ENCODE measurements at places on chromosomes 3 and 15.
A peak's percentile ranks its signal among the peaks of the same experiment; 100 is the strongest.

GRCh38 chr15:63332367-63333124, 49.1 kb downstream of the CA12 start:
- DNase-seq: no peak

GRCh38 chr3:96994988-96995387, 180.6 kb downstream of the EPHA6 start:
- DNase-seq: no peak

DNA sequence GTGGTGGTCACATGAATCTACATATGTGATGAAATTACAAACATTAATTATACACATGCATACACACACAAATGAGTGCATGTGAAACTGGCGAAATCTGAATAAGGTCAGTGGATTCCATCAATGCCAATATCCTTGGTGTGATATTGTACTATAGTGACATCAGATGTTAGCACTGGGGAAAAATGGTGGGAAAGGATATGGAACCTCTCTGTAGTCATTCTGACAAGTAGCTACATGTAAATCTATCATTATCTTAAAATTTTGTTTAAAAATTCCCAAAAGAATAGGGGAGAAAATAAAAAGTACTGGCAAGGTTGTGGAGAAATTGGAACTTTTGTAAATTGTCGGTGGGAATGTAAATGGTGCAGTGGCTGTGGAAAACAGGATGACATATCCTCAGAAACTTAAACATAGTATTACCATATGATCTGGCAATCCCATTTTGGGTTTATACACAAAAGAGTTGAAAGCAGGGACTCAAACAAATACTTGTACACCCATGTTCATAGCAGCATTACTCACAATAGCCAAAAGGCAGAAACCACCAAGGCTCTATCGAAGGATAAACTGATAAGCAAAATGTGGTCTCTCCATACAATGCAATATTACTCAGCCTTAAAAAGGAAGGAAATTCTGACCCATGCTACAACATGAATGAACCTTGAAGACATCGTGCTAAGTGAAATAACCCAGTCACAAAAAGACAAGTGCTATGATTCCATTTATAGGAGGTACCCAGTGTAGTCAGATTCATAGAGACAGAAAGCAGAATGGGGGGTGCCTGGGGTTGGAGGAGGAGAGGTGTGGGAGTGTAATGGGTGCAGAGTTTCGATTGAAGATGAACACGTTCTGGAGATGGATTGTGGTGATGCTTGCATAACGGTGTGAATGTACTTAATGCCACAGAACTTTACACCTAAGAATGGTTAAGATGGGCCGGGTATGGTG, 25.3 kb upstream of the HRH1 start:
- DNase-seq: no peak

- DNase-seq: no peak
These were observed 52.2 kb upstream of the SEC22A start for GRCh38 chr3:123149525-123149924.

- DNase-seq: no peak
These were observed 120.8 kb downstream of the SLCO3A1 start for GRCh38 chr15:91974321-91974720.

DNA sequence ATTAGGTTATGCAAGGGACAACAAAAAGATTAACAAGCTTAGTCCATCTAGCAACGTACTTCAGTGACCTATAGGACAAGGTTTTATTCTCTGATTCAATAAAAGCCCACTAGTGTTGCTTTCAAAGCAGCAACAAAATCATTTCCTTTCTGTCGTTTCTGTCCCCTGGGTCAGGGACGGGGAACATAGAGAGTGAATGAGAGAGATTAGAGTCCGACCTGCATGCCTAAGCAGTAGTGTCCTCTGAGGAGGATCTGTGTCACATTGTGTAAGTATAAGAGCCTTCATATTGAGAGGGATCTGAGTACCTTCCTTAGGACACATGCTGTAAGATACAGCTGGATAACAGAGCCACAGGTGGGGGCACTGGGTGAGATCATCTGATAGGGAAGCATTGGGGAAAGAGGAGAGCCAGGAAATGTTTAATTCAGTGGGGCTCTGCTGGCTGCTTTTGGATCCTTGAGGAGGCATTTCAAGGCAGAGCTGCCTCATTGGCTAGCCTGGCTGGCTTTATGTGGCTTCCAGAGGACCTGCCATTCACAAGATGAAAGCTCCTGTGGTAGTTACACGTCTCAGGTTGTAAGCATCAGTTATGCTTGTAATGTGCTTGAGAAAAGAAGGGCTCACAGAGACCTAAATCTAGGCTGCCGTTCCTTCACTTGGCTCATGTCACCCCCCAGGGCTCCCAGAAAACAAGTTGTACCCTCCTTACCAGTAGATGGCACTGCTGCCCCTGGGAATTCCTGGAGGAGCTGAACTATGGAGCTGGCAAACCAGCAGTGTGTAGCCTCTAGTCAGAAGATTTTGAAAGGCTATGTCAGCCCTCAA, 2.7 kb downstream of the TMEM108 start:
- peak; percentile 10 for DNase-seq

DNA sequence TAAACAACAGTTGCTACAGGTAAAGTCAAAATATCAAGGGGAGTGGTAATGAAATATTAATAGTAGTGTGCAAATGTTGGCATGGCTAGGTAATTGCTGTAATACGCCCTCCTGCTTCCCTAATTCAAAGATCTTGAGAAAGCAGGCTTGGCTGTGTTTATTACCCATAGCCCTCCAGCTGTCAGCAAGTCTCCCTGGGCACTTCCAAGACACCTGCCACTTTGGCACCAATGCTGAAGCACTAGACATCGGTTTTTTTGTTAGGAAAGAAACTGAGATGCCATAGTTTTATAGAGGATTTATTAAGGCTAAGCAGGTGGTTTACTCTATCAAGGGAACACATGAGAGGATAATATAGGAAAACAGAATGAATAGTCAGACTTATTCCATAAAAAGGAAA, 64.4 kb downstream of the P2RY1 start:
- DNase-seq: no peak

DNA sequence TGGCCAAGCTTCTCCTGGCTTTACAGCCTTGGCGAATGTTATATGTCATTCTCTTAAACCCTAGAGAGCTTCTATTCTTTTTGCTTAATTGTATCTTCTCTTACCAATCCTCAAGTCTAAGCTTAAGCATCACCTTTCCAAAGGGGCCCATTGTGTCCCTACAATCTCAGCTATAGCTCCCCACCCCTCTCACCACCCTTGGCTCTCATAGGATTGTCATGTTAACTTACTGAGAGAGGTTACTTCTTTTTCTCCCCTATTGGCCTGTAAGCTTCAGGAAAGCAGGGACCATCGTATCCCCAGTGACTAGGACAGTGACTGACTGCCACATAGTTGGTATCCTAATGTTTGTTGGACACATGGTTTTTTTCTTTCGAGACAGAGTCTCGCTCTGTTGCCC, 43.3 kb upstream of the LMOD3 start:
- no peak for DNase-seq

GRCh38 chr3:149806171-149806778, 6.7 kb upstream of the RNF13 start:
- DNase-seq: no peak

GRCh38 chr3:69235882-69236281, 113.5 kb upstream of the LMOD3 start:
- no peak for DNase-seq

DNA sequence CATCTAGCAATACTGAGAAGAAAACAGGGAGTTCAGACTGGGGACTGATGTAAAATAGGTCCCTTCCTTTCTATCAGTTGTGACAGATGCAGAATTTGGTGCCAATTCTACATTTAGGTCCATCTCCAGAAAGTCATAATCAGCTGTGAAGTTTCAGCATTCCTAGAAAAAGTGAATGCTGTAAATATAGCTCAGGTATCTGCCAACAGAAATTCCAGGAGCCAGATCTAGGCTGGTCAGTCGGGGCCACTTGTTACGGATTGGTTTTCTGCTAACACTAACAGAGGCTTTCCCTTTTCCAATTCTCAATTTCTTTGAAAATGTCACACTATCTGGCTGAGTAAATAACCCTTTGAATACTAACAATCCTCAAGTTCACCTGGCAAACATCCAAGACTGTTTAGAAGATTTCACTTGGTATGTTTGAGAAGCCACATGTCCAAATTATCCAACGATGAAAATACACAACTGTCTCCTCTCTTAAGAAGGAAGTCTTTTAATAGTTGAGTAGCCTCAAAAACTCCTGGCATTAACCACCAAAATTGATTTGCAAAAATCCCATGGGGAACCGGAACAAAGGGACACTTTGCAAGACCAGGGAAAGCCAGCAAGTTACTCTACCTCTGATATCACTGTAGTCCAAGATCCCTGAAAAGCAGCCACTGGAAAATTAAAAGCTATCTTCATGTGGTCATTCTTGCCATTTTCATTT, 222.3 kb downstream of the ZMAT3 start:
- no peak for DNase-seq

Measured in thymus (tissue), 14 donors.